ENCODE measurements at places on chromosomes 13 and 19.
A peak's percentile ranks its signal among the peaks of the same experiment; 100 is the strongest.

- no peak for DNase-seq
These were observed 66.4 kb downstream of the DCT start for GRCh38 chr13:94412870-94413597.

DNA sequence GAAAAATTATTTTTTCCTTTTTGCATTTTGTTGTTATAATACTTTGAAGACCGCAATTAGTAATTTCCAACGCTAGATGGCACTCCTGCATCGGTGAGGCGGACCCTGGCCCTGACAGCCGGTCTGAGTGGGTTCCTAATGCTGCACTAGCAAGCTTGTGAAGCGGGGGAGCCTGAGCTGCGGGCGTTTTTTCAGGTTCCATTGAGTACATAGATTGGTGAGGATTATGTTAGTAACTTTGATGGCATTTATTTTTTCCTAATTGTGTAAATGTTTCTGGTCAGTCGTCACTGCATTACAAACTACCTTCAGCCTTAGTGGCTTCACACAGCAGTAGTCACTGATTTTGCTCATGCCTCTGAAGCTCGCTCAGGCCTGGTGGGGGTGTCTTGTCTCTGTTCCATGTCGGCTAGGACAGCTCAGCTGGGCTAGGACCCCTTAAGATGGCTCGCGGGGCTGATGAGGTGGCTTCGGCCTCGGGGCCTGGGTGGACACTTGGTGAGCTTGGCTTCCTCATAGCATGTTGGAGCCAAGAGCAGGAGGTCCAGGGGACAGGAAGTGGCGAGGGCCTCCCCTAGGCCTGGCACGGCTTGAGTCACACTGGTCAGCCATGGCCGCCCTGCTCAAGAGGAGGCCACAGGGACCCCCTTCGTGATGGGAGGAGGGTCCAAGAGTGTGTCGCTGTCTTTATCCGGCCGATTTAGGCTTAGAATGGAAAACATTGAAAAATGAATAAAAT is 25.0 kb downstream of the ERCC5 start:
- DNase-seq = peak; percentile 43

DNA sequence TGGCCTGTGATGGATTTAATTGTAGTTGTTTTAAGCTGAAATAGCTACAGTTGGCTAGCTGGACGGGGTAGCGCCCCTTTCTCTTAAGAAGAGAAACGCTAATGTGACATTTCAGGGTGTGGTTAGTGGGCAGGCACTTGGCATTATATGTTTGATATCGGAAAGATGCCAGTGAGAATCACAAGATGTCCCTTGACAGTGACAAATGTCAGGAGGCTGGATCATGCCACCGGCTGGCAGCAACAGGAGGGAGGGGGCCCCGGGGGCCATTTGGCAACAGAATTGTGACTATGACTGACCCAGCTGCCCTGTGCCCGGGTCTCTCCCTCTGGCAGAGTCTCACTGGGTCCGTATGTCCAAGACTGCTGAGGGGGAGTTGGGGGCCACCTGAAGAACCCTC is 4.7 kb downstream of the DCAF15 start:
- DNase-seq = no peak

DNA sequence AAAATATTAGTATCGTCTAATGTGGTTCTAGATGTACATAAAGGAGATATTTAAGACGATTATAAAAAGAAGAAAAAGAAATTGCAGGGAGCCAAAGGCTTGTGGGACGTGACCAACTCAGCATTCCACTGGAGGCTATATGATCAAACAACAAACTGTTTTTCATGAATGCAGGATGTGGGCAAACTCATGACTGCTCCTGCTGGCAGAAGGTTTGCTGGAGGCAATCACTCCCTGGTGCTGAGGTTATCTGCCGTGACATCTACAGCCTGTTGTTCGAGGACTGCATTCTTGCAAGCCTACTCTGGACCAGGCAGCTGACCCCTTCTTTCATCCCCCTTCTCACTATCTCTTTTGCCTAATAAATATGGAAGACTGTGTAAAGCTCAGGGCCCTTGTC is 518.1 kb downstream of the UQCRFS1 start:
- no peak for DNase-seq

GRCh38 chr13:42048342-42048683 is at the start of gene DGKH:
TSS of gene DGKH (plus strand) at chr13:42048648. CDS start at chr13:42048774, 126 bp downstream.
- no peak for DNase-seq

DNA sequence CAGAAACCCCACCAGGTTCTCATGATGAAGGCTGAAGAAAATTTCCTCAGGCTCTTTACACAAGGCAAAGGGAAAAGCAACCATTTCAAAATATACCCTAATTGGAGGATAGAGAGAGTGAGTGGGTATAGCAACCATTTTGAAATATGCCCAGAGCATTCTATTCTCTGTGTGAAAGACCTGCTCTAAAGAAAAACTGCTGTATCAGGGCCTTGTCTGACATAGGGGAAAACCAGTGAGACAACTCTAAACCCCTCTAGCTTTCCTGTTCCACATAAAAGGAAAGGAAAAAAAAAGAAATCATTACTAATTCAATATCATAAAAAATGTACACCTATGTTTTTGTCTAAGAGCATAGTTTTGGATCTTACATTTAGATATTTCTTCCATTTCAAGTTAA is 42.3 kb downstream of the TPTE2 start:
- no peak for DNase-seq

- no peak for DNase-seq
These were observed 21.3 kb upstream of the UQCR11 start for GRCh38 chr19:1626417-1627010.

DNA sequence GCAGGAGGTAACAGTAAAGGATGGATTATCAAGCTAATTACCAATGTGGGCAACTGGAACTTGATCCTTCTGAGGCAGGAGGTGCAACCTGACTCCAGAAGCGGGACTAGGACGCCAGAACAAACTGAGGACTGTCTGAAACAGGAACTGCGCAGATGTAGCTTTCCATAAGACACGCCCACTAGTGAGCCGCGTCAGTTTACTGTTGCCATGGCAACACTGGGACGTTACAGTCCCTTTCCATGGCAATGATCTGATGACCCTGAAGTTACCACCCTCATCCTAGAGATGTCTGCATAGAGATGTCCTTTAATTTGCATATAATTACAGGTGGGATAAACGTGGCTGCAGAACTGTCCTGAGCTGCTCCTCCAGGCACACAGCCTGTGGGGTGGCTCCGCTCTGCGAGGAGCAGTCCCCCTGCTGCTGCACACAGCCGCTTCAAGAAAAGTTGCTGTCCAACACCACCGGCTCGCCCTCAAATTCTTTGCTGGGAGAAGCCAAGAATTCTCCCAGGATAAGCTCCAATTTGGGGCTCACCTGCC is 816.6 kb downstream of the UQCRFS1 start:
- no peak for DNase-seq

GRCh38 chr13:110168999-110169933 is 137.7 kb downstream of the COL4A1 start:
- no peak for DNase-seq

DNA sequence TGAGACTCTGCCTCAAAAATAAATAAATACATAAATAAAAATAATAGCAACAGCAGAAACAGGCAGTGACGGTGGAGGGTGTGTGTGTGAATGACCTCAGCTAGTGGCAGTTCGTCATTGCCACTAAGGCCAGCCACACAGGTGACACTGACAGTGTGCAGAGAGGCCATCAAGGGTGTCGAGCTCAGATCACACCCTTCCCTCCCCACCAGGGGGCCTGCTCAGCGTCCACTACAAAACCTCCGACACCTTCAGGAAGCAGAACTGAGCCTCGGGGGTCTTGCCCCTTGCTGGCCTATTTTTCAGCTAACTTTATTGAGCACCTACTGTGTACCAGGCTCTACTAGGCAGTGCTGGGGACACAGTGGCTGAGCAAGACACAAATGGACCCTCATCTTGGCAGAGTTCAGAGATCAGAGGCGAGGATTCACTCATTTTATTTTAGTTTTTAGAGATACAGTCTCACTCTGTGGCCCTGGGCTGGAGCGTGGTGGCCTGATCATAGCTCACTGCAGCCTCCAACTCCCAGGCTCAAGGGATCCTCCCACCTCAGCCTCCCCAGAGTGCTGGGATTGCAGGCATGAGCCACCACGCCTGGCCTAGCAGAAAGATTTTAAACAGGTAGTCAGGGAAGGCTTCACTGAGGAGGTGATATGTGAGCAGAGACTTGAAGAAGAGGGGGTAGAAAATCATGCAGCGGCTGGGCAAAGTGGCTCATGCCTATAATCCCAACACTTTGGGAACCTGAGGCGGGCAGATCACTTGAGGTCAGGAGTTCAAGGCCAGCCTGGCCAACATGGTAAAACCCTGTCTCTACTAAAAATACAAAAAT is 30.3 kb upstream of the SEMA6B start:
- peak; percentile 58 for DNase-seq

- DNase-seq = no peak
These were observed 816.8 kb upstream of the PCDH9 start for GRCh38 chr13:68046903-68047302.

GRCh38 chr13:39025433-39025839 is 12.5 kb downstream of the PROSER1 start:
- no peak for DNase-seq

DNA sequence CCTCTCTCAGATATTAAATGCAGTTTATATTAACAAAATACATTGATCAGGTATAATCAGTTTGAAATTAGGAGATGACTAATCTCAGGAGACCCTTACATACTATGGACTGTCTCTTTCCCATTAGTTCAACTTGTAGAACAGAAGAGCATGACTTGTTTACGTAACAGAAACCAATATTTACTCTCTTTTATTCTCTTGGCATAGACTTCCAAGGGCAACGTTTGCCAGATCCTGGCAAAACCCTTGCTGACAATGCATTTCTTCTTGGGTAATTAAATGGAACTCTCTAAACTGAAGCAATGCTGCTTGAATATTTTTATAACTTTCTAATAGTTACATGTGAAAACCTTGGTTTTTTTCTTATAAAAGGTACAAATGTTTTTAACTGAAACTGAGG is 68.3 kb upstream of the MYO16 start:
- DNase-seq = no peak

DNA sequence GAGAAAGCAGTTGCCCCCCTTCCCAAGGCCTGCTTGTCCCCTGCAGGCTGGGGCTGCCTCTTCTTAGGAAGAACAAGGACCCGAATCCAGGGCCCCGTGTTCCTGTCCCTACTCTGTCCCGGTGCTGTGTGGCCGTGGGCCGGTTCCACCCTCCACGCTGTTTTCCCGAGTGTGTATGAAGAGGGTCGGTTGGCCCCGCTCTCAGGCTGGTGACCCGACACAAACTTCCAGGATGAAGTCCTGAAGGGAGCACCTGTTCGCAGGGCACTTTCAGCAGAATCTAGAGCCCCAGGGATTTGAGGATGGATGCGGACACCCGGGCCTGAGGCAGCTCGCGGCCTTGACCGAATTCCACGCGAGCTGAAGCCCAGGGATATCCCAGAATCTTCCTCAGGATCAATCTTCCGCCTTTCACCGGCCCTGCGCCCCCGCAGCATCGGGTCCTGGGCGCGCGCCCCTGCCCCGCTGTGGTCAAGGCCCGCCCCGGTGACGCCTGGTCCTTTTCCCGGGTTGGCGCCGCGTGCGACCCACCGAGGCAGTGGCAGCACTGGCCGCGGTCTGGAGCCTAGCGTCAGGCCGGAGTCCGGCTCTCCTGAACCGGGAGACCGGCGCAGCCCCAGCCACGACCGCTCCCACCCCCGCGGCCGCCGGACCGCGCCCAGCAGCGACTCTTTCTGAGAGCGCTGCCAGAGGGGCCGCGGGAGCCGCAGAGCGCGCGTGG is 528 bp upstream of the CHST8 start:
- no peak for DNase-seq

DNA sequence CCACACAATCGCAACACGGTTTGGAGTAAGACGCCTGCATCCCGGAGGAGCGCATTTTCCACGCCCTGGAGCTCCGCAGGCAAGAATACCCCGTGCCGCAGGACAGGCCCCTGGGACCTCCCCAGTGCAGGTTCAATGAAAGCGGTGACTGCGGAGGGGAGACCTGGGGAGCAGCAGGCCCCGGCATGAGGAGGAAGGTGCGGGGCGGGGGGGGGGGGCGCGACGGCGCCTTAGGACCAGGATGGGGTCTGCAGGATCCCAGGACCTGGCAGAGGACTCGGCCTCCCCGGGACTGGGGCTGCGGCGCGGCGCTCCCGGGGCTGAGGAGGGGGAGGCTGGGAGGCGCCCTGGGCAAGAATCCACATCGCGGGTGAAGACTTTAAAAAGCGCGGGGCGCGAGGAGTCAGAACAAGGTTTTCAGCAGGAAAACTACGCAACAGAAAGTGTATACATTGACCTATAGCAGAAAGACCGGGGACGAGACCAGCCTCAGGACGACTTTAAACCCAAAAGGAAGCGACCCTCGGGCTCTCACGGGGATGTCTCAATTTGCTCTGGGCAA is 432 bp downstream of the ZNF611 start:
- DNase-seq = no peak

DNA sequence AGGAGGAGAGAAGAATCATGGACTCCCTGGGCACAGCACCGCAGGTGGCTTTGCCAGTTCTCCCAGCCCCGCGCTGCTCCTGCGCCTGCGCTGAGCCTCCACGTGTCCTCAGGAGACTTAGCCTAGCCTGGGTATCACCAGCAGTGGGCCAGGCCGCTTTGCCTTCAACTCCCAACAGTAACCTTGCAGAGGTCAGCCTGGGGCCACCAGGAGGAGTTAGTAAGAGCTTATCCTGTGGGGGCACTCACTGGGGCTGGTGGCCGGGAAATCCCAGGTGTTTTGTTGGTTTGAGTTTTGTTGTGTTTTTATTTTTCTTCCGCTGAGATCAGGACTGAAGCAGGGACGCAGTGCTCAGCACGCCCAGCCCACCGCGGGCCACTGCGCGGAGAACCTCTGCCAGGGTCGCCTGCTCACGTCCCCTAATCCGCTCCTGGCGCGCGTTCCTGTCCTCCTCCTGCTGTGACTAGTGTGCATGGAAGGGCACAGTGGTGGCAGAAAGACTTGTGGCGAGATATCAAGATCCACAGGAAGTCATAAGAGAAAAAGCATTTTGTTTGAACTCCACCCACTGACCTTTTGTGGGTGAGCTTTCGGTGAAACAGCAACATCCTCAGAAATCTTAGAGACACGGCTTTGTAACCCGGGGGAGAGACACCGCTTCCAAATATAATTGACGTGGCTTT is 207.4 kb upstream of the RFC3 start:
- DNase-seq = no peak

GRCh38 chr13:85650613-85651012 is 148.6 kb downstream of the SLITRK6 start:
- DNase-seq = no peak

Measured in OCI-LY7 (cell line).